Kidney epithelial cell (primary cell): ENCODE measurements at places on chromosomes 7 and 10.
A peak's percentile ranks its signal among the peaks of the same experiment; 100 is the strongest.

DNA sequence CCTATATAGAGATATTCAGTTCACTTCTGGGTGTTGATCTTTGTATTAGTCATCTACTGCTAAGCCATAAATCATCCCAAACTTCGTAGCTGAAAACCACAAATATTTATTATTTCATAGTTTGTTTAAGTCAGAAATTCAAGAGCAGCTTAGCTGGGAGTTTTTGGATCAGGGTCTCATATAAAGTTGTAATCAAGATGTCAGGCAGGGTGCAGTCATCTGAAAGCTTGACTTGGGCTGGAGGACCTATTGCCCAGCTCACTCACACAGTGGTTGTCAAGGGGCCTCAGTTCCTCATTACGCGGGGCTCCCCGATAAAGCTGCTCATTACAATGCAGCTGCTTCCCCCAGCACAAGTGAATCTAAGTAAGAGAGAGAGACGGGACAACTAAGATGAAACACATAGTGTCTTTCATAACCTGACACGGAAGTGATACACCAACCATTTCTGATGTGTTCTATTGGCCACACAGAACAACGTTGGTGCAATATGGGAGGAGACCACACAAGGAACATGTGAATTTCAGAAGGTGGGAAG is 15.7 kb downstream of the PPP1R3C start:
- no peak for DNase-seq

- DNase-seq, result no peak
Measured at GRCh38 chr7:37977243-37977642, 56.8 kb downstream of the EPDR1 start.

DNA sequence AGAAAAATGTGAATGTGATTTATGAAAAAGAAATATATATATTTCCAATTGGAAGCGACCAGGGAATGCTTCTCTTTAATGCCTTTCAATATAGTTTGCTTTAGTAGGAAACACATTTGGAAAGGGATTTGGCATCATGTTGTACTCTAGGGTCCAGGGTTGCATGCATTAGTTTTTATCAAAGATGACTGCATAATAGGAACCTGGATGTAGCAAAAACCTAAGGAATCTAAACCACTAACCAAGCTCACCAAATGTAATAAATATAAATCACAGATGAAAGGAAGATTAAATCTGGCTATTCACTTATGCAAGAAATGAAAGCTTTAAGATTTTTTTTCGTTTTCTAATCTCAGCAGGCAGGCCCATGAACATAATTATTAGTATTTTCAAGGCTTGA is 120.0 kb downstream of the ATXN7L1 start:
- DNase-seq, result no peak

DNA sequence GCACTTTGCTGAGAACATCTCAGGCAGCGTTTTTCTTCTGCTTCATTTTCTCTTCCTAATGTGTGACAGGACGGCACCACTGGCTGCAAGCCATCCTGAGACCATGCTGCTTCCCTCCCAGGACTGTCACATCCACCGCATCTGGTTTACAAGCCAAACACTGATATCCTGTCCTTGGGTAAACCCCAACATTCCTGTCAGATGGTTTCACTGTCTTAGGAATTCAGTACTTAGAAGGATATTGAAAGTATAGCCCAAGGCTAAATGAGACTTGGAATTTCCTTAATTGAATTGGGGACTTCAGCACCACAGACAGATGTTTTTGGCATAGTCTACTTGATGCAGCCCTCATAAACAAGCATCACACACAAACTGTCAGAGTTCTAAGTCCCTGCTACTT is 74.2 kb upstream of the PLXNA4 start:
- peak; percentile 53 for DNase-seq

GRCh38 chr10:60192946-60193345 is 196.7 kb downstream of the ANK3 start:
- no peak for DNase-seq

DNA sequence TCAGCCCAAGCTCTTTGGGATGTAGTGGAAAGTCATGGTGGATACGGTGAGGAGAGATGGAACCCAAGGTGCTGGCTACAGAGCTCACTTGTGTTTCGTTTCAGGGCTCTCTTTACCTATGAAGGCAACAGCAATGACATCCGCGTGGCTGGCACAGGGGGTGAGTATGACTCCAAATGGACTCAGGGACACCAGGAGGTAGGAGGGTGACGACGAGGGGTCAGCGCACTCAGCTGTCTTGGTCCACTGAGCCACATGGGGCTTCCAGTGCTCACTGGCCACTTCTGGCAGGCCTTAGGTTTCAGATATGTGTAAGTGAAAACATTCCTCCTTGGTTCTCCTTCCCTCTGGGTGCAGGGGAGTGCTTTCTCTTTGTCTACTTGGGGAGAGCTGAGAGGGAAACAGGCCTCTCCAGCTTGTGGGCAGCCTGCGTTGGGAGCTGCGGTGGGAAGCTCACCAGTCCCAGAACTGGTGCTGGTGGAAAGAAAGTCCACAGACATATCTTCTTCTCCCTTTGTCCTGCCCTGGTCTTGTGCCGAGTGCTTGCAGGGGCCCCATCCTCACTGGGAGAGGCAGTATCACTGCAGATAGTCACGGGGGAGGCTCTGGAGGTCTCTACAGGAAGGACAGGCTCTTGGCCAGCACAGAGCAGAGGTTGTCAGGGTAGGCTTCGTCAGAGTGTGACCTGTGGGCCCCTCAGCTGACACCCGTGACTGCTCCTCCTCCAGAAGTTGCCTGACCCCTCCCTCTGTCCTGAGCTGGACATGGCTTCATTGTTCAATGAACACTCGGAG is 5.8 kb downstream of the DBNL start:
- DNase-seq, result no peak

GRCh38 chr7:138086563-138087270 is 10.5 kb downstream of the AKR1D1 start:
- no peak for DNase-seq

- no peak for DNase-seq
Measured at GRCh38 chr7:13989126-13989948, at the start of gene ETV1. ETV1 (minus strand) TSS chr7:13989666; CDS start chr7:13989052, 614 bp downstream.

GRCh38 chr10:74056050-74056818 is 58.3 kb downstream of the VCL start:
- DNase-seq, result no peak

DNA sequence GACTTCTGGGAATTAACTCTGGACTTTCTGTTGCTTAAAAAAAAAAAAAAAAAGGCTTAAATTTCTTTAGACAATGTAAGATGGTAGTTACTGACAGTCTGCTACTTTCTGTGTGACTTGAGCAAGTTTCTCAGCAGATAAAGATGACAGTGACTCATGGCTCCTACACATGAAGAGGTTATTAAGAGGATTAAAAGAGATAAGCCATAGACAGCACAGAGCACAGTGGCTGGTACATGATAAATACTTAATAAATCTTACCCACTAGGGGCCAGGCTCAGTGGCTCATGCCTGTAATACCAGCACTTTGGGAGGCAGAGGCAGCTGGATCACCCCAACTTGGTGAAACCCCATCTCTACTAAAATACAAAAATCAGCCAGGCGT is 174.8 kb downstream of the JAZF1 start:
- DNase-seq, result no peak

DNA sequence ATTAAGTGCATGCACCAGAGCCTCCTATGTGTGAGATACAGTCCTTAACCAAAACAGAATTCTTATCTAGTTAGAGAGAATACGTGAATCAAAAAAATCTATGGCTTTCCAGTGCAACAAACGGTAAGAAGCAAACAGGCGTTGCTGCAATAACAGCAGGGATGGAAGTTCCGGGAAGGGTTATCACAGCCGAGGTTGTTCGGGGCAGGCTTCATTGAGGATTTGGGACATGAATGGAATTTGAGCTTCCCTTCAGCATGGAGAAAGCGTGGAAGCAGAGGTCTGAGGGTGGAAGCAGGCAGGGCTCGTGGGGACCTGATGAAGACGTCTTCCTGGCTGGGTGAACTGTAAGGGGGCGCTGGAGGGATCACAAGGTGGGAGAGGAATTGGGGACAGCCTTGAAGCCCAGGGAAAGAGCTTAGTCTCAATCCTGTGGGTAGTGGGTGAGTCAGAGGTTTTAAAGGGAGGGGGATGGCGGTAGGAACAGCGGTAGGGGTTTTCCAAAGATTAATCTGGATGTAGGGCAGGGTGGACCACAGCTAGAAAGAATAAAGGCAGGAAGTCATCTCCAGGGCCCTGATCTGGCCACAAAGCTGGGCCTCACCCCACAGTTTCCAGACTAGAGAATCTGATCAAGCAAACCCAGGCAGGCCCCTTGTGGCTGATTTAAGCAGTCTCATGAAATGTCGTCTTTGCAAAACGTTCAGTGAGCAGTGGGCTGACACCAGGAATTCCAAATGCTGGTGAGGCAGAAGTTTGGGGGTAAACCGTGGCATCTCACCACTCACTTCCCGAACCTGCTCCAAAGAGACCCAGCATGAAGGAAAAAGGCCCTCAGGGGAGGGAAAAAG is 65.1 kb downstream of the CALML3 start:
- no peak for DNase-seq

DNA sequence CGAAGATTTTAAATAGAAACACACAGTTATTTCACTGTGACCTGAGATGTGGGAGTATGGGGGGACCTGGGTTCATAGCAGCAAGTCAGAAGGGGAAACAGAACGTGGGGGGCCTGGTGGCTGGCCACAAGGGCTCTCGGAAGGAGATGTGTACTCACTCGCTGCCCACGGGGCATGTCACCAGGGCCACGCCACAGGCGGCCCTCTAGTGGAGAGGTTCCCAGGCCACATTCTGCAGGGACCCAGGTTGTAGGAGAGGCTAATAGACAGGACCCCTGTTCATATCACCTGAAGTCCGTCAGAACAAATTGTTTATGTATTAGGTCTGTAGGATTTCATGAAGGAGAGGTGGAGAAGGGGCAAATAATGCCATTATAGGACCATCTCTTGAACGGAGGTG is 25.1 kb upstream of the SVOPL start:
- no peak for DNase-seq

- peak; percentile 44 for DNase-seq
Measured at GRCh38 chr7:979886-980571, 3.0 kb upstream of the CYP2W1 start.

DNA sequence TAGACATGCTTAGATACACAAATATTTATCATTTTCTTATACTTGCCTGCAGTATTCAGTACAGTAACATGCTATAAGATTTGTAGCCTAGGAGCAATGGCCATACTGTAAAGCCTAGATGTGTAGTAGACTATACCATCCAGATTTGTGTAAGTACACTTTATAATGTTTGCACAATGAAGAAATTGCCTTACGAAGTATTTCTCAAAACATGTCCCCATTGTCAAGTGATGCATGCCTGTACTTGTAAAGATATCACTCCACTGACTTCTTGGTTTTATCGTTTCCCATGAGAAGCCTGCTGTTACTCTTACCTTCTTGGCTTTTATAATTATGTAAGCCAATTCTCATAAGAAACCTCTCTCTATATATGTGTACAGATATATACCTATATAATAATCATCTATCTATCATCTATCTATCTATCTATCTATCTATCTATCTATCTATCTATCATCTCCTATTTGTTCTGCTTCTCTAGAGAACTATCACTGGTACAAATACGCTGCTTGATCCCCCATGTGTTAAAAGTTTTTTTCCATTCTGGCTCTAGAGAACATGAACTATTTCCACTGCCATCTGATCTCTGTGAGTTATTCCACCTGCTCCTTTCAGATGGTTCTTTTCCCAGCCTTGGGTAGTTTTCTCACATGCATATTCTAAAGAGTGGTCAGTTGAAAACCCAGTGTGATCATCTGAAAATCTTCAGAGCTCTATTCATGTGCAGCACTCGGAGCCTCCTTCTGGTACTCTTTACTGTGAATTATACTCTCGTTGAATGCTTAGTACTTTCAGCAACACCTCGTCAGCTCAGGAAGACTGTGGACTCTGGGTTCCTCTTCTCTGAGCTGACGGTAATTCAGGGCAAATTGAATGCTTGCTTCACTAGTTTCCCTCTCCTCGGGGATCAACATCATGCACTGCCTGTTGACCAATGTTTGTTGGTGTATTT is 14.5 kb upstream of the VCL start:
- no peak for DNase-seq

DNA sequence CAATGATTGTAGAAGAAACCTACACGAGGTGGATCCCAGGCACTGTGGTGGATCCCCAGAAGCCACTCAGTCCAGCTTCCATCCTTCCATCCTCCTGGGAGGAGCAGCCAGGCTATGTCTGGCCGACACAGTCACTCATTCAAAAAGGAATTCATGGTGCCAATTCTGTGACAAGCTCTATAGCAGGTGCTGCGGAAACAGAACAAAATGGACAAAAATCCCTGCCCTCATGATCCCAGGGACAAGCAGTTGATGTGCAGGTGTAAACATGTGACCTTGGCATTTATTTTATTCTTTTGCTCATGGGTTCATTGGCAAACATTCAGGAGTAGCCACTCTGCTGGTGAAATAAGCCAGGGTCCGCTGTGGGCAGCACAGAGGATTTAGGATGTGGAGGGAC is 49.2 kb upstream of the FGFR2 start:
- DNase-seq, result no peak

GRCh38 chr10:103869336-103869735 is 14.0 kb upstream of the SH3PXD2A start:
- DNase-seq, result no peak

GRCh38 chr7:94350734-94351133 is 44.0 kb upstream of the COL1A2 start:
- no peak for DNase-seq
